ENCODE measurements at places on chromosomes 2 and 18.

- DNase-seq: no peak
Measured at GRCh38 chr18:32081881-32082280, 9.8 kb upstream of the RNF138 start.

DNA sequence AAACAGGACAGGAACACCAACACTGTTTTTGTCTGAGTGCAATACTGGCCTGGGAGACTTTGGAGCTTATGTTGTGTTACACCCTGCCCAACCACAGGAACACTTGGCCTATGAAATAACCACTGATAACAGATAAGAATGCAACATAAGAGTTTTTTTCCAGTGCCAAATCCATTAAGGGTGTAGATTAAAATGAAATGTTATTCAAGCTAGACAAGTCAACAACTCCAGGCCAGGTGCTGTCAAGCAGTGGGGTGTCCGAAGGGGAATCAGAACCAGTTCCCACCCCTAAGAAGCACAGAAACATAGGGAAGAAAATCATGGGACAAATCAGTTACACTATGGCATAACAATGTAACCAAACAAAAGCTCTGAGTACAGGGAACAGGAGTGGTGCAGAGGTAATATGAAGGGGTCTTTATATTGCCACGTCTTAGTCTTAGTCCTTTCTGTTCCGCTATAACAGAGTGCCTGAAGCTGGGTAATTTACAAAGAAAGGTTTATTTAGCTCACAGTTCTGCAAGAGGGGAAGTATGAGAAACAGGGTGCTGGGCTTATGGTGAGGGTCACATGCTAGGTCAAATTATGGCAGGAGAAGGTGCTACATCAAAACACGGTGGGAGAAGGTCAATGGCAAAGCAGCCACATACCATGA lies 3.8 kb downstream of the AFG3L2 start:
- DNase-seq: no peak

- DNase-seq: no peak
Measured at GRCh38 chr2:148666555-148666954, 22.0 kb downstream of the EPC2 start.

GRCh38 chr18:42341423-42341822 lies 386.4 kb downstream of the PIK3C3 start:
- no peak for DNase-seq

GRCh38 chr2:215371915-215372897 lies 60.3 kb downstream of the ATIC start:
- DNase-seq: no peak

DNA sequence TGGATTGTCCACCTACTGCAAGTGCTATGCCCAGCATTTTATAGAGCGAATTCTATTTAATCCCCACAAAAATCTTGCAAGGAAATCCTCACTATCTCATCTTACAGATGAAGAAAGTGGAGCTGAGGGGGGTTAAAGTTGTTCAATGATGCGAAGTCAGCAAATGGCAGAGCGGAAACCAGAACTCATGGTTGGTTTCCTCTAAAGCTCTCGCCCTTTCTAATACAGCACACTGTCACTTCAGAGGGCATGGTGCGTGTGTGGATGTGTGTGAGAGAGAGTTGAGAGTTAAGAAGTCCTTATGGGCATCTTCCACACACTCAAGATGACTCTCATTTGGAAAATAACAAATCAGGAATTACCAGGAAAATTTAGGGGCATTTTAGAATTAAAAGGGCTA lies 78.4 kb downstream of the TGFA start:
- no peak for DNase-seq

- no peak for DNase-seq
Measured at GRCh38 chr2:96947949-96948833, 38.2 kb downstream of the FAM178B start.

DNA sequence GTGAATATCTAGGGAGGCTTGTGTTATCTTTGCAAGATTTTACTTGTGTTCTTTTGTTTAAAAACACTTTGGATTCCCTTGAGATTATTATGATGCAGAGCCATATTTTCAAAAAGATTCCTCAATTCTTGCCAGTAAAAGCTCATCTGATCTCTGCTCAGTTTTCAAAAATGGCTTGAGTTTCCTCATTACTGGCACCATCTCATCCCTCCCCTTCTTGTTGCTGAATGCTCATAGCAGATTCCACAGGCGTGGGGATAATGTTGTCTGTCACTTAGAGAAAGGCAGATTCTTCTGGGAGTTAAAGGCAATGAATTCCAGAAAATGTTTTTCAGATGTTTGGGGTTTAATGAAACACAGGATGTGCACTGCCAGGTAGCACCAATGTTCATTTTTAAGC lies 170.4 kb upstream of the TANK start:
- no peak for DNase-seq

- DNase-seq: no peak
Measured at GRCh38 chr2:132813422-132813821, 143.4 kb upstream of the LYPD1 start.

GRCh38 chr2:19140463-19141208 lies 217.8 kb downstream of the OSR1 start:
- no peak for DNase-seq

DNA sequence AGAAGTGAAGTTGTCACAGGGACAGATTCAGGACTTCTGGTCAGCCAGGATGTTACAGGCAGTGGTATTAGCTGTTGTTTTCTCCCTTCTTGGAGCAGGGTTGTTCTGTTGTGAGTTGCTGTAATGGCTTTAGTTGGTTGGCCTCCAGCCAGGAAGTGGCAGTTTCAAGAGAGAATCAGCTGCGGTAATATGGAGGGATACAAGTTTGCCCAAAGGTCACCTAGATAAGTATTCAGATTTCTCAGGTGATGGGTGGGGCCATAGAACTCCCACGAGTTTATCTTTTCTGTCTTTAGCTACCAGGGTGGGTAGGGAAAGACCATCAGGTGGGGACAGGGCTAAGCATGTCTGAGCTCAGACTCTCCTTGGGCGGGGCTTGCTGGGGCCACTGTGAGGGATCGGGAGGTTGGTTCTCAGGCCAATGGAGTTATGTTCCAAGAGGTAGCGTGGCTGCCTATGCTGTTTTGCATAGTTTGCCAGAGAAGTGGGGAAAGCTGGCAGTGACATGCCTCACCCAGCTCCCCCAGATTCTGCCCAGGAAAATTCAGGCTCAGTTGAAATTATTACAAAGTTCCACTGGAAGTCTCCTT lies 640.4 kb upstream of the CHAC2 start:
- DNase-seq: no peak

GRCh38 chr18:76363436-76364120 lies 131.5 kb downstream of the ZNF516 start:
- no peak for DNase-seq

- DNase-seq: no peak
Measured at GRCh38 chr2:138711812-138712211, 68.4 kb downstream of the NXPH2 start.

DNA sequence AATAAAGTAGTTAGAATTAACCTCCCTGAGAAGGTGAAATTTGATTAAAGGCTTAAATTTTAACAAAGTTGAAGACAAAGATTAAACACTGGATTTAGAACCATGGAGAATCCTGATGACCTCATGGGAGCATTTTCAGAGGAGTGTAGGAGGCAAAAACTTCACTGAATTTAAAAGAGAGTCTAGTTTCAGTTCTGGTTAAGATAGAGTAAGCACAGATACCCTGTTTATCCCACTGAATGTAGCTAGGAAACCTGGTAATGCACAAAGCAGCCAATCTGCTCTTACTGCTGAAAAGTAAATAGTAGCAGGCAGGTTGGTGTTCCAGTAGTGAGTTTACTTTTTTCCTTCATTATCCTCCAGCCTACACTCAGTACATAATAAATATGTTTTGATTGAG lies 654.9 kb upstream of the SYT4 start:
- DNase-seq: no peak

DNA sequence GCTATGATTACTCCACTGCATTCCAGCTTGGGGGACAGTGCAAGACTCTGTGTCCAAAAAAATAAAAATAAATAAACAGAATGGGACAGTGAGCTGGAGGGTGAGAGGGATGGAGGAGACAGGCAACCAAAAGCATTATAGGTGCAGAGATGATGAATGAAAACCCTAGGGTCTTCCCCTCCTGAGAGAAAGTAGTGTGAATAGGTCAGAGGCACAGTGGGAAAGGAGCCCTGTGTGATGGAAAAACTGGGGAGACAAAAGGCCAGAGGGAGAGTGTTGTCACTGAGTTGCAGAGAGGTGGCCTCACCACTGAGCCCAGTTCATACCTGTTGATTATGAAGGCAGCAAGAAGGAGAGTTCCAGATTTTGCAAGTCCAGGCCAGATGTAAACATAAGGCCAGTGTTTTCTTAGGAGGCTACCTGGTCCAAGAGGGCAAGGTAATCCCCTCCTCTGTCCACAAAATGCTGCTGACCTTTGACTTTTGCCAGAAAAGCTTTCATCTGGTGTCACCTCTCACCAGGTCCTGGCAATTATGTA lies 17.6 kb upstream of the AGFG1 start:
- no peak for DNase-seq

- no peak for DNase-seq
Measured at GRCh38 chr2:226583715-226584114, 215.9 kb downstream of the IRS1 start.

- no peak for DNase-seq
Measured at GRCh38 chr2:26347286-26347865, 787 bp upstream of the ADGRF3 start.

GRCh38 chr2:236179236-236180075 lies 11.3 kb upstream of the GBX2 start:
- DNase-seq: no peak

- no peak for DNase-seq
Measured at GRCh38 chr2:134453973-134454372, 200.1 kb downstream of the MGAT5 start.

GRCh38 chr2:200350850-200351285 lies 44.4 kb downstream of the SPATS2L start:
- no peak for DNase-seq

GRCh38 chr2:213189001-213189899 lies 37.8 kb upstream of the IKZF2 start:
- no peak for DNase-seq

- DNase-seq: no peak
Measured at GRCh38 chr2:239286901-239287300, 113.9 kb downstream of the HDAC4 start.

DNA sequence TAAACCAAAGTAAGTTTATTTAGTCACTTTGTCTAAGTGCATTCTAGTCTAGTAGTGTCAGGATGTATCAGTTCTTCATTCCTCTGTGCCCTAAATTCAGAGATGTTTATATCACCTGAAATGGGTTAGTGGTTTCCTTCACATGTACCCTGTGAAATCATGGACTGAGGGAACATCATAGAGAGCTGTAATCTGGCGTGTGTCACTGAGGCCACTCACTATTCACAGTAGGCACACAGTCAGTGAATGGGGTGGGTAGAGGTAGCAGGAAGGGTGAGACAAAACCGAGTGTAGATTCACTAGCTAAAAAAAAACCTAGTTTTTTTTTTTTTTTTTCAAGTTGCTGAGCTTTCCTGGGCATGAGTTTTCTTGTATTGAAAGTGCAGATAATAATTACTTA lies 5.6 kb downstream of the KIF5C start:
- DNase-seq: no peak

DNA sequence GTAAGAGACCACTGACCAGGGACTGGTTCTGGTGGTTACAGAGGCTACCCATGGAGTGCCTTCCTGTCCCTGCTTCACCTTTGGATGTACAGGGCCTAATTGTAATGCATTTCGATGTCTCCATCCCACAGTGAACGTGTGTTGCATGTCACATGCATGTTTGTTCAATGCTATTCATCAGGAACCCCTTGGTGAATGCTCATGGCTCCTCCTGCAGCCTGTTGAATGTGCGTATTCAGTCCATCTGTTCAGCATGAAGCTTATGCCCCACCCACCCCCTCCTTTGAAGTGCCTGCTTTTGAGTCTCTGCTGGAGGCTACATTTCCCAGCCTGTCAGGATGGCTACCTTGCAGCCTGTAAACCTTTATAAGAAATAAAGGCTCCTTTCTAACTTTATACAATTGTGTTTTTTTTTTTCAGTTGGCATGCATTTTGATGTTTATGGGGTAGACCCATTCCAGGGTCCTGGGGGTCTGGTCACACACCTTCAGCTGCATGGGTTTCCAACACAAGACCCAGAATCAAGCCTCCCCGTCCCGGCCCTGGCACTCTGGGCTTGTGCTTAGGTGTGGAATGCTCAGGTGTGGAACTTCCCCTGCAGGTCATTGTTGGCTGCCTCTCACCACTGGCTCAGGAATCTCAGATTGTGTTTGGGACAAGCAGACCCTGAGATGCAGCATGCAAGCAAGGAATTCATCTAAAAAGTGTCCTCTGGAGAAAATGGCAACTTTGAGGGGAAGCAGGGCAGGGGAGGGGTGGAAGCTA lies 238.8 kb upstream of the HDAC4 start:
- no peak for DNase-seq

DNA sequence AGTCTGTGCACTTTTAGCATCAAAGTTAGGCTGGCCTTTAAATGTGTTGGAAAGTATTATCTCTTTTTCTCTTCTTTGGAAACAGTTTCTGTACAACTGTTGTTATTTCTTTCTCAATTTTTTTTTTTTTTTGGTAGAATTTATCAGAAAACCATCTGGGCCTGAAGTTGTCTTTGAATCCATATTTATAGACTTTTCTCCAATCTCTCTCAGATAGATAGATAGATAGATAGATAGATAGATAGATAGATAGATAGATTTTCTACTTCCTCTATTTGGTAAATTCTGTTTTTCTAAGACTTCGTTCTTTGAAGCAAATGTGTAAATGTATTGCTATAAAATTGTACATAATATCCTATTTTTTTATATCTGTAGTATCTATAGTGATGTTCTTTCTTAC lies 17.5 kb downstream of the DNAJC10 start:
- no peak for DNase-seq

- no peak for DNase-seq
Measured at GRCh38 chr2:75600461-75601011, 39.8 kb upstream of the EVA1A start.

- no peak for DNase-seq
Measured at GRCh38 chr2:64086347-64087082, 57.7 kb downstream of the PELI1 start.

GRCh38 chr2:128716299-128716721 lies 397.6 kb upstream of the HS6ST1 start:
- DNase-seq: no peak

DNA sequence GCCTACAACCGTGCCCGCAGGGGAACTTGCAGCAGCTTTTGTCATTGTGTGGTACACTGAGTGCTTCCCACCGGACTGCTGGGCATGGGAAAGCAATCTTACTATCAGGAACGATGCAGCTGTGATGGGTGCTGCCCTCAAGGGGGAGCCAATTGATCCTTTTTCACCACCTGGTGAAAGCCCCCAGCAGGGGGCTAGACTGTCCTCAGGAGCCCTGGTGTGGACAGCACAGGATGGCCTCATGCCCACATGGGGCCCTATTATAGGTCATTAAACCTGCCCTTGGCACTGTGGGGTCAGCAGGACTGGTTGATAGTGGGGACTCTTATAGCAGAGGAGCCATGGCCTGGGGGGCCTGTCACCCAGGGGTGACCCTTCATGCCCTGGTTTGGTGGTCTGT lies 172.2 kb downstream of the GLI2 start:
- DNase-seq: no peak

GRCh38 chr2:129735576-129735975 lies 243.9 kb upstream of the RAB6C start:
- no peak for DNase-seq

DNA sequence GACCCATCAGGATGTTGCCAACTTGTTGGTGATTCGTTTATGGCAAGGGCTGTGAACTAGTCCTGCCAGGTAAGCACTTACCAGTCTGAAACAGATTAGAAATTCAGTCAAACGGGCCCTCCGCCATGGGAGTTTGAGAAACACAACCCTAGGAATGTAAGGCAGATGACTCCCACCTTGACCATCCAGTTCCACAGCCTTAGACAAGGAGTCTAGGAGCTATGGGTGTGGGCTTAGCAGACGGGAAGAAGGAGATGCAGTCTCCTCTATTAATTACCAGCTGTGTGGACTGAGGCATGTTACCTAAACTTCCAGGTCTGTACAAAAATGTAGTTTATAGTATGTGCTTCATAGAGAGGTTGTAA lies 319.4 kb upstream of the NCKAP5 start:
- DNase-seq: no peak

Measured in glutamatergic neuron (in vitro differentiated cells).